NCI-H187 (cell line): ENCODE measurements at places on chromosomes 1 and 21.

- no peak for DNase-seq
Observed at GRCh38 chr1:113255038-113255719, 135.1 kb upstream of the MAGI3 start.

GRCh38 chr1:194062962-194063361 lies 876.5 kb upstream of the B3GALT2 start:
- no peak for DNase-seq

- no peak for DNase-seq
Observed at GRCh38 chr1:229839800-229840199, 213.8 kb downstream of the URB2 start.

- DNase-seq, result no peak
Observed at GRCh38 chr1:235286667-235287066, 41.3 kb downstream of the ARID4B start.

DNA sequence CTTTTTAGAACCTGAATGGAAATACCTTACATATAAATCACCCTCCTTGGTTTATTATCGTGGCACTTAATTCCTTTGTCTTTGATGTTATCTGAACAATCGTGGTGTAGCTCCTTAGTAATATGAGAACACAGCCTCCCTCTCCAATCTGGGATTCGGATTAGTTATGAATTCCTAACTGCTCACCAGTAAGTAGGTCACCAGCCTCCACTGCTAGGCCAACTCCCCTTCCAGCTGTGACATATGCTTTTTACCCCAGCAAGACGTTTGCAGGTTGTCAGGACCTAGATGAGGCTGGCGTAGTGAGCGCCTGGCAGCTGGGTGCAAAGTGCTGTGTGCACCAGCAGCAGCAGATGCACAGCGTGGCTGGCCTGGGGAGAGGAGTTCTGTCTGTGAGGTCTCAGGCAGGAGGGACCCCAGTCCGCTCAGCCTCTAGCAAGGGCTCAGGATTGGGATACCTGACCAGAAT lies 38.2 kb downstream of the NTPCR start:
- DNase-seq, result no peak
